Ovary (tissue), 10 donors: ENCODE measurements at places on chromosomes 16 and 17. TPM values are rescaled to one million over a fixed set of nuclear protein-coding genes. Genes with fewer than 3 reads are reported as not detected.
A peak's percentile ranks its signal among the peaks of the same experiment; 100 is the strongest.

Gene KCNH4
- total RNA-seq, result 0.08 TPM

Gene HBQ1
- total RNA-seq, result not detected

Gene MSLN
- 6.1 TPM for total RNA-seq

Gene SLC22A31
- 4.8 TPM for total RNA-seq

Gene KRTAP4-9
- not detected for total RNA-seq

Gene CDH1
- 7.7 TPM for total RNA-seq

Gene CA5A
- total RNA-seq, result not detected

Gene COPS3
- 50.8 TPM for total RNA-seq

- no peak for DNase-seq
- no peaks in the 10 kb centered on the region for H3K36me3 ChIP-seq
- peak overlapping the region; percentile 77 for H3K4me3 ChIP-seq
- H3K27ac ChIP-seq, result no peak overlapping the region
Measured at GRCh38 chr16:25107466-25107792, 4.1 kb upstream of the LCMT1 start.

- no peaks in the 10 kb centered on the region for H3K27me3 ChIP-seq
- H3K4me3 ChIP-seq, result no peak overlapping the region
- no peak for DNase-seq
Measured at GRCh38 chr16:58448890-58449289, 51.1 kb upstream of the NDRG4 start.

DNA sequence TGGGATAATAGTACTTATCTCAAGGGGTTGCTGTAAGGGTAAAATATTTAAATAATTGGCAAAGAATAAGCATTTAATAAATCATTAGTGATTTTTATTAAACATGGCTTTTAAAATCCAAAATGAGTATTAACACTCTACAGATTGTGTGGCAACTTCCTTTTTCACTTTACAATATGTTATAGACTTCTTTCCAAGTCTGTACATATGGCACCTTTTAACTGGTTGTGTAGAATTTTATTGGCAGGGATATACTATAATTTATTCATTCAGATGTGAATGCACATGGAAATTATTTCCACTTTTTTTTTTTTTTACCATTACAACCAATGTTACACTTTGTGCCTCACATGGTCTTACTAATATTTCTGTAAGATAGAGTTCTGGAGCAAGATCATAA lies 15.7 kb upstream of the NLRP1 start:
- H3K36me3 ChIP-seq, result no peaks in the 10 kb centered on the region
- H3K27ac ChIP-seq, result no peak overlapping the region

GRCh38 chr17:56085576-56086267 lies 67.6 kb upstream of the ANKFN1 start:
- H3K27ac ChIP-seq, result no peak overlapping the region
- no peaks in the 10 kb centered on the region for H3K27me3 ChIP-seq

GRCh38 chr16:73125850-73126524 lies 78.1 kb upstream of the ZFHX3 start:
- no peaks in the 10 kb centered on the region for H3K27me3 ChIP-seq
- H3K4me3 ChIP-seq, result no peak overlapping the region
- no peaks in the 10 kb centered on the region for H3K36me3 ChIP-seq

DNA sequence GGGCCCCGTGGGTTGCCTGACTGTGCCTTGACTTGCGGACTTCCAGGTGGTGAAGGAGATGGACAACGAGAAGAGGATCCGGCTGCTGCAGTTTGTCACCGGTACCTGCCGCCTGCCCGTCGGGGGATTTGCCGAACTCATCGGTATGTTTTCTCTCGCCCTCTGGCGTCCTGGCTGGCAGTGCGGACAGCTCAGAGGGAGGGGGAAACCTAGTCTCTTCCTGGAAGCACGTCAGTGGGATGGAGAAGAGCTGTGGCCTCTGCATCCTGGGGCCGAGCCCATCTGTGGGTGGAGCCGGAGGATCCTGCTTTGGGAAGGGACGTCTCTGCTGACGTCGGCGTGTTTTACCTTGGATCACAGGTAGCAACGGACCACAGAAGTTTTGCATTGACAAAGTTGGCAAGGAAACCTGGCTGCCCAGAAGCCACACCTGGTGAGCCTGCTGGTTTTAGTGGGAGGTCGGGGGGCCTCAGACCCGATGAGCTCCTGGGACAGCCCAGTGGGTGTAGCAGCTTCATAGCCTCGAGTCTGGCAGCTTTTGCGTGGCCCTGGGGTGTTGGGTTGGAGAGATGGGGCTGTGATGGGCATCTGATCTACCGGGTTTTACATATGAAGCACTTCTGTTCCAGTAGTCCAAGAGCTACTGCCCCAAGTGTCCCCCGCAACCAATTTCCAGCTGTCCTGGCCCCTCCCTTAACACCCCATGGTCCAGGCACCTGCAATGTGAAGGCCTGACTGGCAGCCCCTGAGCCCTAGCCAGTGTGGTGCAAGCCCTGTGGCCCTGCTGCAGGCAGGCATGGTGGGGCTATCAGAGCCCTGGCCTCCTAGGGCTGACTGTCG lies 11.9 kb upstream of the CLEC18A start:
- H3K4me1 ChIP-seq, result no peaks in the 10 kb centered on the region
- H3K4me3 ChIP-seq, result no peak overlapping the region
- H3K27ac ChIP-seq, result no peak overlapping the region

DNA sequence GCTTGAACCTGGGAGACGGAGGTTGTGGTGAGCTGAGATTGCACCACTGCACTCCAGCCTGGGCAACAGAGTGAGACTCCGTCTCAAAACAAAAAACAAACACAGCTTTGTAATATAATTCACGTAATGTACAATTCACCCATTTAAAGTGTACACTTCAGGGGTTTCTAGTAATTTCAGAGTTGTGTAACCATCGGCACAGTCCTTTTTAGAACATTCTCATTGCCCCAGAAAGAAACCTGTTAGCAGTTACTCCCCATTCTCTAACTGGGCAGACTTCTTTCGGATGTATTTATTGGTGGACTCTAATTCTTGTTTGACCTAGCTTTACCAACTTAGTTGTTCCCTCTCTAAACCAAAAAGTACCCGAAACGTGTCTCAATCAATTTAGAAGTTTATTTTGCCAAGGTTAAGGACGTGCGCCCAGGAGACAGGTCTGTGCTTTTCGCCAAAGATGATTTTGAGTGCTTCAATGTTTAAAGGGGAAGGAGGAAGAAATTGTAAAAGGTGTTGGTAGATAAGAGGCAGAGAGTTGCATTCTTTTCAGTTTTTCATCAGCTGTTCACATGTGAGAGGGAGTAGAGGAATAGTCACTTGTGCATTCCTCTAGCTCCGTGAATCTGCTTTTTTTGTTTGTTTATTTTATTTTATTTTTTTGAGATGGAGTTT lies 175.3 kb downstream of the PRKCA start:
- no peak for DNase-seq
- no peaks in the 10 kb centered on the region for H3K27me3 ChIP-seq
- no peak overlapping the region for H3K27ac ChIP-seq
- H3K36me3 ChIP-seq, result no peaks in the 10 kb centered on the region
- H3K4me1 ChIP-seq, result peaks cover 3% of the 10 kb centered on the region

DNA sequence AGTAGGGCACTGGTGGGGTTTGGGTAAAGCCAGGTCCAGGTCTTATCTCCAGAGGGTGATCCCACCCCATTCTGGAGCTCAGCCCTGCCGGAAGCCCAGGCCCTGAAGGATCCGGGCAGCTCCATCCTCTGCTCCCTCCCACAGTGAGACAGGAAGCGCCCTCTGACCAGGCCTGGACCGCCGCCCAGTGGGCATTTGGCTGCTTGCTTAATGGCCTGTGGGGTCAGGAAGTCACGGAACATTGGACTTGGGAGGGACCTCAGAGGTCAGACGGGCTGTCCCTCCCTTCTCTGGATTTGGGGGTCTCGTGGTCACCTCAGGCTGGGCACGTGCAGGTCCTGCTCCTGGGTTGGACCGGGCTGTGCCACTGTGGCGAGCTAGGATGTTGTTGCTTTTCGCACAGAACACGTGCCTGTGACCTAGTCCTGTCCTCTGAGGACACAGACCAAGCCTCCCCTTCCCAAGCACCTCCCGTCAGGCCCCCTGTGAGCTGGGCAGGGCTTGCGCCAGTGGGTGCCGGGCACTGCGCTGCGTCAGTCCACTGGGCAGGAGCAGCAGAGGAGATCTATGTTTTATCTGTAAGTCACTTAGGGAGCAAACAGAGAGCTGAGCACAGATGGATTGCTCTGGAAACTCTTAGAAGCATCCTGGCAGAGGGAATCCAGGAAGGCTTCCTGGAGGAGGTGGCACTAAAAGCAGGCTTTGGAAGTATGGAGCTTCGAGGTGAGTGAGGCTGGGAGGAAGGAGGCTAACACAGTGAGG lies 49.4 kb upstream of the GSE1 start:
- no peaks in the 10 kb centered on the region for H3K27me3 ChIP-seq
- H3K4me1 ChIP-seq, result peaks cover 6% of the 10 kb centered on the region
- H3K27ac ChIP-seq, result no peak overlapping the region
- no peaks in the 10 kb centered on the region for H3K36me3 ChIP-seq
- no peak overlapping the region for H3K4me3 ChIP-seq
- DNase-seq, result peak; percentile 72

GRCh38 chr16:11089504-11090124 lies 145.2 kb downstream of the CLEC16A start:
- DNase-seq, result peak; percentile 84
- peaks cover 21% of the 10 kb centered on the region for H3K4me1 ChIP-seq
- H3K36me3 ChIP-seq, result no peaks in the 10 kb centered on the region
- H3K4me3 ChIP-seq, result no peak overlapping the region
- no peak overlapping the region for H3K27ac ChIP-seq
- no peaks in the 10 kb centered on the region for H3K27me3 ChIP-seq

DNA sequence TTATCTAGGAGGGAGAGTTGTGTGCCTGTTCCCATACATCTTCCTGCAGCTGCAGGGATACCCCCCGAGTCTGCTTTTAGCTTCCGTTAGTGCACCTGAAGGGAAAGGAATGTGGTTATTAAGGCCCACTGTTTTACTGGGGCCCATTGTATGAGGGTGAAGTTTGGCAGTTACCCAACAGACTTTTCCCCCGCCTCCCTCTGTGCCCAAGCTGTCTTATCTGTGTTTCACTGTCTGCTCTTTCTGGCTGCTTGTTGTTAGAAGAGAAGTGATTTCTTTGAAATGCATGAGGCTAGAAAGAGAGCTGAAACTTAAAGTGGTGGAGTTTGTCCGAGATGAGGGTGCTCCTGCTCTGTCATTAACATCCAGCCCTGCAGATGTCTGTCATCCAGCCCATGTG lies 7.4 kb upstream of the OR1A2 start:
- DNase-seq, result no peak
- no peaks in the 10 kb centered on the region for H3K27me3 ChIP-seq
- no peak overlapping the region for H3K4me3 ChIP-seq
- no peaks in the 10 kb centered on the region for H3K4me1 ChIP-seq
- H3K27ac ChIP-seq, result no peak overlapping the region

DNA sequence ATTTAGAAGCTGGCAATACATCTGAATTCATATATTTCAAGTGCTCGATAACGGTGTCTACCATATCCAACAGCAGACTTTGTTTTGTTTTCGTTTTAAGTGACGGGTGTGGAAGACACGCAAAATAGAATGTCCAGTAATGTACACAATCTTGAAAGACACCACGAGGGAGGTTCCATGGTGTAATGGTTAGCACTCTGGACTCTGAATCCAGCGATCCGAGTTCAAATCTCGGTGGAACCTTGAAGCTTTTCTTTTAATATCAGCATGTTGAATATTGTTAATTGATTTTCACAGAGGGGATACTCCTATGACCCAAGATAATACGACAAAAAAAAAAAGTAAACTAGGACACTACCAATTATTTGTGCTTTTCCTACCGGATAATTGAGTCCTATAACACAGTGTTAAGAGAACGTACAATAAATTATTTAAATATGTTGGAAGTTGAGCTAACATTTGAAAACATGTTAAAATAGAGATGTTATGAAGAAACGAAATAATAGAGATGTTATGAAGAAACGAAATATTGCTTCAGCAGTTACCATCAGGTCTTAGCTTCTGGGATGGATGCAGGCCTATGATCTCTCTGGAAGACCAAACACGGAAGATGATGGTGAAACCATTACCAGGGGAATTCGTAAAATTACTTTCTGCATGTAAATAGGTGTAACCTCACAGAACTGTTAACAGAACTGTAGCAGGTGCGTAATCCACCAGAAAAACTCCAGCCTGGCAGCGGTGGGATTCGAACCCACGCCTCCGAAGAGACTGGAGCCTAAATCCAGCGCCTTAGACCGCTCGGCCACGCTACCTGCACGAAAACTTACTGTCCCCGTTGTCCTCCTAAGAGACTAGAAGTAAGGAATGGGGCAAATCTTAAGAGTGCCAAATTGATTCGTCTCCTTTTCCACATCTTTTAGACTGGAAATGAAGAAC lies 1.5 kb upstream of the ALOXE3 start:
- no peaks in the 10 kb centered on the region for H3K36me3 ChIP-seq
- peak overlapping the region; percentile 69 for H3K27ac ChIP-seq
- peaks cover 14% of the 10 kb centered on the region for H3K4me1 ChIP-seq
- H3K4me3 ChIP-seq, result peak overlapping the region; percentile 58

- H3K4me3 ChIP-seq, result no peak overlapping the region
- H3K27me3 ChIP-seq, result no peaks in the 10 kb centered on the region
- DNase-seq, result no peak
- H3K4me1 ChIP-seq, result peaks cover 3% of the 10 kb centered on the region
- H3K36me3 ChIP-seq, result no peaks in the 10 kb centered on the region
- H3K27ac ChIP-seq, result no peak overlapping the region
Measured at GRCh38 chr16:46757339-46758050, 9.4 kb upstream of the MYLK3 start.

DNA sequence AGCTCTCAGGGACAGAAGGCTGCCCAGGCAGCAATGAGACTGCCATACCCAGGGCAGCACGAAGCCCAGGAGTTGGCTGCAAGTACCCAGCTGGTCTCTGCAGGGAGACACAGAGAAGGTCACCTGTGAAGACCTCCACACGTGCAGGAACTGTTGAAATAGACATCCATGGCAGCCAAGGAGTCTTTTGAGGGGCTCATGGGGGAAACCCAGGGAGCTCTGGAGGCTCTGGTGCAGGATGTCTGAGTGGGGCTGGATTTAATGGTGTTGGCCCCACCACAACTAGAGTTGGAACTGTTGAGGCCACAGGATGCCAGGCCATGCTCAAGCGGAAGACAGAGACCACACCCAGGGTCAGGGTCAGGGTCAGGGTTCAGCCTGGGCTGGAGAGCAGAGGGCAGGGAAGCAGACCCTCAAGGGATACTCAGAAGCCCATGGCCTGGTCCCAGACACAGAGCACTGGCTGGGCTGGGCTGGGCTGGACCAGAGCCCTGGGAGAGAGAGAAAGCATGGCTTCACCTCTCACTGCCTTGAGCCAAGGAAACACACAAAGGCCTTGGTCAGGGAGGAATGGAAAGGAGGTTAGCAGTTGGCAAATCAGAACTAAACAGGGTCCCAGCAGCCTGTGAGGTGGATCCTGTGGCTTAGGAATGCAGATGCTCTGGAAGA lies 21.4 kb downstream of the PITPNM3 start:
- no peak overlapping the region for H3K4me3 ChIP-seq
- no peaks in the 10 kb centered on the region for H3K36me3 ChIP-seq
- H3K27me3 ChIP-seq, result no peaks in the 10 kb centered on the region
- no peak for DNase-seq
